ENCODE measurements at places on chromosomes 6 and 20.

DNA sequence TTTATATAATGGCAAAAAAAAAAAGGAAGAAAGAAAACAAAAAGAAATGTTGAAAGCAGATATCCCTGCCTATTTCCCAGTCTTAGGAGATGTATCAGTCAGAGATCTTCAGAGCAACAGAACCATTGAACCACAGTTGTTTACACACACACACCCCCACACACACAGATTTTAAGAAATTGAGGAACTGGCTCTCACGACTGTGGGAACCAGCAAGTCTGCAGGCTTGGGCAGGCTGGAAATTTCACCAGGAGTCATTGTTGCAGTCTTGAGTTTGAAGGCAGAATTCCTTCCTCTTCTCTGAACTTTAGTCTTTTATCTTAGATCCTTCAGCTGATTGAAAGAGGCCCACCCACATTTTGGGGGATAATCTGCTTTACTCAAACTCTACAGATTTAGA, 380.9 kb downstream of the CDKAL1 start:
- DNase-seq = no peak

GRCh38 chr6:13286181-13286580, 42.2 kb downstream of the TBC1D7 start:
- no peak for DNase-seq

GRCh38 chr20:50558483-50558925, 48.3 kb downstream of the PTPN1 start:
- no peak for DNase-seq

DNA sequence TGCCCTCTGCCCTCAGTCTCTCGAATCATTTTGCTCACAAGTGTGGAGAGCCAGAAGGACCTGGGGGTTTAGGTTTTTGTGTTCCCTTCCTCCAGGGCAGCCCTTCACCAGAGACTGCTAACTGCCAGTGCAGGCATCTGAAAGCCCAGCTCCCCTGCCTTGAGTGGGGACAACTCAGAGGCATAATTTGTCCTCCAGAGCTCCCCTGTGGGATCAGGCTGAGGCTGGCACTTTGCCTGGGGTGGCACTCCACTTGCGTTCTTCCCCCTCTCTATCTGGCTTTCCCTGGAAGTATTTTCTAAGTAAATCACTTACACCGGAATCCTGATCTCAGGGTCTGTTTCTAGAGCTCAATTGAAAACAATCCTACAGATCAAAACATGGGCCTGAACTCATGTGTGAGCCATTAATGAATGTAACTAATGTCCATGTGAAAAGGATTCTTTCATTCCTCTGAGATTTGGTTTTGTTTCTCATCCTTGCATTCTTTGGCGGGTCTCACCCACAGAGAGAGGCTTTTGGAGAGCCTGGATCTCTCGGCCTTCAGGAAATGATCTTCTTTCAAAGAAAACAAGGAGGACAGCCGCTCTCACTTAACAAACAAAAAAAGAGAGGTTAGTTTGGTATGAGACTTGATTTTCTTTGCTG, 125.7 kb upstream of the RIPOR2 start:
- no peak for DNase-seq

DNA sequence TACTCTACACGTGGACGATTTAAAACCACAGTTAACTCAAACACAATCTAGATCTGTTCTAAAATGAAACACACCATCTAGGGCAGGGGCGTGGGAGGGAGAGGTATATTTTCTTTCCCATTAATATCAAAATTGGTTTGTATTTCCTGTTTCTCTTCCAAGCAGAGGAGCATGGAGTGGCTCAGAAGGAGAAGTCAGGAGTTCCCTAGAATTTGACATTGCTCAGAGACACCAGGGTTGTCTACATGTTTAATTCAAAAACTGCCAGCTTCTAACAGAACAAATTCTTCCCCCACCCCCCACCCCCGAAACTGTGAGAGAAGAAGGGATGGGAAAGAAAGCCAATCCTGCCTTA, 2.3 kb downstream of the PREX1 start:
- DNase-seq = no peak

- DNase-seq = no peak
Measured at GRCh38 chr6:100662264-100662663, 197.5 kb upstream of the SIM1 start.

GRCh38 chr6:93972791-93973190, 553.4 kb upstream of the EPHA7 start:
- DNase-seq = no peak

GRCh38 chr20:22807045-22807444, 222.7 kb upstream of the FOXA2 start:
- no peak for DNase-seq

GRCh38 chr6:107185391-107185970, 70.2 kb upstream of the BEND3 start:
- no peak for DNase-seq

DNA sequence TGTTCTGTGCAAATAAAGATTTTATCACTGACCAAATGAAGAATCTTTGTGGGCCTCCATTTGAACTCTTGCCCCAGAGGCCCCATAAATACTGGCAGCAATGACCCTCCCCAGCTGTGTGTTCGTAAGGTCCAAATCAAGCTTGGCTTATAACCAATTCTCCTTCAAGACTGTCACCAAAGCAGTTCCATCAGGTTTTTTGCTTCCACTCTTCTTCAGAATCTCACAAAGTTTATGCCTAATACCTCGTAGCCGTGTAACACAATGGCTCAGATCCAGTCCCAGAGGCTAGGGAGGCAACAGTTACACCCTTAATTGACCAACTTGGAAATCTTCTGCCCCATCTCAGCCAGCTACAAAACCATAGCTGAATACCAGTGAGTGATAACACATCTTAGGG, 120.5 kb downstream of the HIVEP2 start:
- no peak for DNase-seq

DNA sequence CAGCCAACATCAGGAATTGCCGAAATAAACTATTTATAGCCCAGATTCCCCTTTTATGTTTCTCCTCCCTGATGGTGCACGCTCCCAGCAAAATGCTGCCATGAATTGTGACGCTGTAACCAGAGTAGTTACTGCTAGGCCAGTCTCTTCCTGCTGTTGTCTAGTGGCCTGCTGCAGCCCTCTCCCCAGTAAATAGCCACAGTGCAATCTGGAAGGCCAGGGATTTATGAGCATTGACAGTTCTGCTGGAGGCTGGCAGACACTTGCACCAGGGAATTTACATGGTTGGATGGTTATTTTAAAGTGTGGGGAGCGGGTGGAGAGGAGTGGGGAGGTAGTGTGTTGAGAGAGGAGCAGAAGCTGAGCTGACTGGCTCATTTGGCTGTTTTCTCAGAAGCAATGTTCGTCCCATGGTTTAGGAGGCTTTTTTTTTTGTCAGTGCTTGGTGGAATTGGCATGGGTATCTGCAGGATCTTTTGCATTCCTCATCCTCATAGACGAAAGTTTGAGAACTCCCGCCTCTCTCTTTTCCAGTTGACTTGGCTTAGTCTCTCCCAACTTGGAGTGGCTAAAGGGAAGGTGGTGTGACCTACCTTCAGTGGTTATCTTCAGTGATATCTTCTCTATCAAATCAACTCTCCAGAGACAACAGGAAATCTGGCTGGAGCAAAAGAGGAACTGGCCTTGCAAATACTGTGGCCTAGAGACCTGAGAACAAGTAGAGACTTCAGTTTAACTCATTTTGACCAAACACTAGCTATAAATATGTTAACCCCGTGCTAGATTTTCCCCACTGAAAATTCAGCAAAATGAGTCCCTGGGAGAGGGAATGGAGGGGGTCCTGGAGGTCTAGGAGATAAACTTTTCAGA, 99.3 kb upstream of the VSTM2L start:
- no peak for DNase-seq

GRCh38 chr6:145814035-145814500, 527 bp downstream of the FBXO30 start:
- DNase-seq = peak; percentile 14

DNA sequence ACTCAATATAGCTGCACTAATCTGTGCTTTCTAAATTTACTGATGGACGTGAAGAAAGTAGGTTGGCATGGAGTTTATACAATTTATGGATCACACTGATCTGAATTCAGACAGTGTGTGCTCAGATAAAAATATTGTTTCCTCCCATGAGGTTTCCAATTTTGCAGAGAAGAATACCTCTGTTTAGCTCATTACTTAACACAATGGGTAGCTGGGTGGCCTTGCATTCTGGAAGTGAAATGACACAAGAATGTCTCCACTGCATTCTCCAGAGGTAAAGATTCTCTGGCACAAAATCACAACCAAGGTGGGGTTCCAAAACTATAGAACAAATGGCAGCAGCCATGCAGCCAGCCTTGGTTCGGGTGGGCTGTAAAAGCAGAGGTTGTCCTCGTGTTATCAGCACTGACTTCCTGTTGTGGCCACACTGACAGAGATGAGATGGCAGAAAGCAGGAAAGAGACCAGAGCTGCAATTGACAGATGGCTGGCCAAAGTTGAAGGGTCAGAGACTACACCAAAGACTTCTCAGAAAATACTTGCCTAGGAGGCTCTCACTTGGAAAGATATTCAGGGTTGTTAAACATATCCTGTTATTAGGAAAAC, 50.2 kb downstream of the HDAC2 start:
- no peak for DNase-seq

- DNase-seq = no peak
Measured at GRCh38 chr20:14820771-14821170, 483.4 kb upstream of the FLRT3 start.

DNA sequence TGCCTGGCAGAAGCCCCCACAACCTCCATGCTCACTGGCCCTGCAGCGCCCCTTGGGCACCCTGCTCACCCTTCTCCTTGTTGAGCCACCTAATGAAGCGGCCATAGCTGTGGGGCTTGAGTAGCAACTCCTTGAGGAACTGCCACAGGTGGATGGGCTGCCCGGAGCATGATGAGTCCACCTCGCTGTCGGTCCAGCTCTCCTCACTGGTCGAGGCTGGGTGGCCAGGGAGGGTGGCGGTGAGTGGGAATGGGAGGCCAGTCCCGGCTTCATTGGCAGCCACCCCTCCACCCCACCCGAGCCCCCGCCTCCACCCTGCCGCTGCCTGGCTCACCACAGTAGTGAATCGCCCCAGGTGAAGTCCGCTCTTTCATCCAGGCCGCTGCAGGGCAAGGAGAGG, 16.9 kb downstream of the SPDEF start:
- DNase-seq = no peak

GRCh38 chr6:31952140-31952805, 6.4 kb downstream of the CFB start:
- no peak for DNase-seq

GRCh38 chr6:34001706-34002621, 143.9 kb downstream of the GRM4 start:
- no peak for DNase-seq

DNA sequence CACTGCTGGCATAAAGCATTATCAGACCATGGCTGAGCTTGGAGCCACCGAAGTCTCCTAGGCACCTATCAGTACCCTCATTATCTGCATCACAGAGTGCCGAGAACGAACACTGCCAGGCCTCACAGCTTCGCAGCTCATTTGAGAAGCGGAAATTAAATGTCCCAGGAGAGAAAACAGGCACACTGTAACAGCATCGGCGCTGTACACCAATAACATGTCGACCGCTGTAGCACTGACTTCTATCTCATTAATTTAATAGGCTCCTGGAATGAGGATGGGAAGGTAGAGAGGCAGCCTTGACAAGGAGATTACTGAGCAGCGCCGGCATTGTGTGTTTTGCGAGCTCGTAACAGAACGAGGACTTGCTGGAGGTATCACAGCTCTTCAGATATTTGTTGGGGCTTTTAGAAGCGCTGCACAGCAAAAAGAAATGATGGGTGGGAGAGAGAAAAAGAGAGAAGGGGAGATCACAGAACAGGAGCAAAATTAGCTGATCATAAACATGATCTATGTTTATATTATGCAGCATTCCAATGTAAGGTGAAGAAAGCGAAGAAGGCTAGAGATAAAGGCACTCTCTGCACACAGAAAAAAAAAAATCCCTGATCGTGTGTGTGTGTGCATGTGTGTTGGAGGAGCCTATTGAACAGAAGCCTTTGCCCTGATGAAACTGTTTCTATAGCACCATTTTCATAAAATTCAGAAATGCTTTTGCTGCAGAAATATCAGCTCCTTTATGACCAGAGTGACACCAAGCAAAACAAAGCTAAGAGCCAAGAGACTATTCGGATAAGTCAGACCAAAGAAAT, 29.2 kb downstream of the ID4 start:
- DNase-seq = no peak

DNA sequence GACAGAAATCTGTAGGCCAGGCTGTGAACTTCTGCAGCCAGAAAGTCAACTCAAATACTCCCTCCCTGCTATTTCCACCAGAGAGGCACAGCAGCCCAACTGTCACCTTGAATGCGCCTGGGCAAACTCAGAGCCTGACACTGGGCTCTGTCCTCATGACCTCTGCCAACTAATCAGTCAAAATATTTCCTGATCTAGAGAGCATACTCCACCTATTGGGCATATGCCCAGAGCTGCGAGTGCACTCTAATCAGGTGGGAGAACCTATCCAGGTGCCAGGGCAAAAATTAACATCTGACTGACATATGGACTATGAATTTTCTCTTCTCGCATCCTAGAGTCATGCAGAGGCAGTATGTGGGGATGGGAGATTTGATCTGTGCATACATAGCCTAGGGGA, 406.3 kb upstream of the RUNX2 start:
- DNase-seq = no peak

DNA sequence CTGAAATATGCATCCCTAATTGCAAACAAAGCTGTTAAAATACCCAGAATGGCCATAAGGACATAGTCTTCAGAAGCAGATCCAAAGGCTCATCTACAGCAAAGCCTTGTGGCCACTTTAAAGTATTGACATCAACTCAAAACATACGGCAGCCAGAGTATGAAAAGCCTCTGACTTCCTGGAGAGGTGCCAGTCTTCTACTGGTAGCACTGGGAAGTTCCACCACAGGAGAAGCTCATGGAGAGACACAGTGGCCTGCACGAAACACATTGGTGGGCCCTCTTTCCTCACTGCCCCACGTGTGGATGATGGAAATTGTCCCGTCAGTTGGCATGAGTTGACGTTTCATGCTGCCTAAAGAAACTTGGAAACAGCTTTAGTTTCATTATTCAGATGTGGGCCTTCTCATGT, 202.6 kb upstream of the HEY2 start:
- DNase-seq = no peak

DNA sequence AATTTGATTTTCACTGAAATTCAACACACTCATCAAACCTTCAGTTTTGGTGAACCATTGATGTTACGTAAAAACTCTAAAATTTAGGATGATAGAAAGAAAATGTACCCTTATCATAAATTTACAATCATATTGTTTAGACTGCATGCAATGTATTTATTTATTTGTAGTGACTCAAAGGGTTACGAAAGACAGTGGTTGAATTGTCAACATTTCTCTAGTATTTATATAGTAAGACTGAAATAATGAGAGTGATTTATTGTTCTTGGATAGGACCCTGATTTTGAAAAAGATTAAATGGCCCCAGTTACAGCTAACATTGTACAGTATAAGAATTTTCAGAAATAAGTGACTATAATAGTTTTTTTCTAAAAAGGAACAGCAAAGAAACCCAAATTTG, 591.5 kb downstream of the RFPL4B start:
- no peak for DNase-seq

GRCh38 chr6:52249078-52249477, 4.8 kb upstream of the IL17F start:
- no peak for DNase-seq

Data from stimulated activated CD4-positive, alpha-beta T cell treated with anti-CD3 and anti-CD28 coated beads, TNF-alpha, amount 100 ng/mL, for 4 hours (primary cell).